ENCODE measurements at places on chromosomes 1 and 21.

GRCh38 chr1:15445390-15446122 is 7.3 kb downstream of the CTRC start:
- DNase-seq, result no peak

DNA sequence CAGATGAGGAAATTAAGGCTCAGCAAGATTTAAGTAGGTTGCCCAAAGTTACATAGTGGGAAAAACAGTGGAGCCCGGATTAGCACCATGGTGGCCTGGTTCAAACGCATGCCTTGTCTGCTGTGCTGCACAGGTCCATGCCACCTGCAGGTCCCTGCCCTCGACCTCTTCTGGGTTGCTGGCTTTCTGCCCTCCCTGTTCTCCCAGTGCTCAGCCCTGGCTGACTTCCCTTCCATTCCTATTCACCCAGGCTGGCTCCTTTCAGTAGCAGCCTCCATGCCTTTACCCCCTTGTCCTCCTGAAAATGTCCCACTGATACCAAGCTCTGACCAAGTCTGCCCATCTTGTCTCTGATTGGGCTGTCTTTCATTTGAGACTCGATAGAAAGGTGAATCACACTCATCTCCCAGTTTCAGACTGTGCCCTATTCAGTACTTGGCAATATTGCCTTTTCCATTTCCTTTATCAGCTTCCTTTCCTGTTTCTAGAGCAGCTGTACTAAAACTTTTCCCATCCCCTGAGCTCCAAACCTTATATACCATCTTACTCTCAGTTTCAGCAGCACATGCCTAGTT is 75.8 kb downstream of the ST3GAL3 start:
- no peak for DNase-seq

DNA sequence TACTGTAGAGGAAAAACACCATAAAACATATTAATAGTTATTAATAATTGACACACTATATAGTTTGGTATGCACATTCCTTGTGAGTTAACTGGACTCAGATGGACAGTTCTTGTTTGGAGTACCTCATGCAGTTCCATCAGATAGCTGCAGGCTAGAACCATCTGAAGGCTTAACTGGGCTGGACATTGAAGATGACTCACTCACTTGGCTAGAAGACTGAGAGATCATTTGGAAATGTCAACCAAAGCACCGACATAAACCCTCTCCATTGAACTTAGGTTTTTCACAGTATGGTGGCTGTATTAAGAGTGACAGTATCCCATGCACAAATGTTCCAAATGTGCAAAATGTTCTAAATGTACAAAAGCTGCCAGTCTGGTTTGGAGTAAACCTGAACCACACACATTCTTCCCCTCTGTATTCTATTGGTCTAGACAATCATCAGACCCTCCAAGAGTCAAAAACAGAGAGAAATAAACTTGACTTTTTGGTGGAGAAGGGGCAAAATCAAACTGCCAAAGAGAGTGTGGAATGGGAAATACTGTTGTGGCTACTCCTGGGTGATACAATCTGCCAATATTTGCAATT is 708.4 kb downstream of the KCNT2 start:
- DNase-seq, result no peak

GRCh38 chr1:41779360-41779759 is 139.4 kb downstream of the HIVEP3 start:
- no peak for DNase-seq

DNA sequence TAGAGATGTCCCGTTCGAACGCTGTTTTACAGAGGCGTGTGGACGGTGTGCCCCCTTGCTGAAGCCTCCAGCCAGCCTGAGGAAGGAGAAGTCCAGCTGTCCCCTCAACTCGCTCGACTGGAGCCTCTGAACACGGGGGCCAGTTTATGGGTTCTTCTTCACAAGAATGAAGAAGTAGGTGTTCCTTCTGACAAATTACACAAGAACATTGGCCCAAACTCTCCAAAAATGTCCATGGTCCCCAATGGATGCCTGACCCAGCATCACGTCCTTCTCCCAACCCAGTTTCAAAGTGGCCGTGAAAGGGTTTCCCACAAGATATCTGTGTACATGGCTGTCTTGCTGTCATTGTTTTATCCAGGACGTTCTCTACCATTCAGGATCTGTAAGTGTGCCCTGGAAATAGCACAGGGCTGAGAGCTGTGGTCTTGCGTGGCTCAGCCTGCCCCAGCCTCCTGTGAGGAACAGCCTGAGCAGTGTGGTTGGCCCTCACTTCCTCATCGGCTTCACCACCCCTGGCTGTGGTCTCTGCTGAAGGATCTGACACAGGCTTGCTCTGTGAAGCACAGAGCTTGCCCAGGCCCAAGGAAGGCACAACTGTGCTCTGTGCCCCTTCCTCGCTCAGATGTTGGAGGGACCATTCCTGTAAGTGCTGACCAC is 1.0 kb upstream of the S100B start:
- no peak for DNase-seq

DNA sequence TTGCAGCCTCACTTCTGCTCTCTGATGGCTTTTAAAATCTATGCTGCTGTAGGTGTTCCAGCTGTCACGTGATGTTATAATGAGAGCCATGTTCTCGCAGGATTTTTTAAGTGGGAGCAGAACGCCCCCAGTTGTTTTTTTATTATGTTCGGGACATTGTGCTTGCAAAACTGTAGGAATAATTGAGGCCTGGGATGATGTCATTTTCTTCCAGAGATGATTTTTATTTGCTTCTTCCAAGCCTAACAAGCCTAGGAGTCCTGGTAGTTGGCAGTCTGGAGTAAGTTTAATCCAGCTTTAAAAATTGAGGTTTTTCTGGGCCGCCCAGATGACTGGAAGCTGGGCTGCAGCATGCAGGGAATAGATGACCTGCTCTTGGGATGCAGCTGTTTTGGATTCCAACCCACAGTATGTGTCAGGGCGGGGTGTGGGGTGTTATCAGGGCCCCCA is 34.6 kb upstream of the CHIT1 start:
- no peak for DNase-seq

GRCh38 chr1:14143777-14144176 is 443.8 kb downstream of the PRDM2 start:
- DNase-seq, result no peak

GRCh38 chr1:10378081-10378841 is 20.6 kb upstream of the PGD start:
- no peak for DNase-seq

DNA sequence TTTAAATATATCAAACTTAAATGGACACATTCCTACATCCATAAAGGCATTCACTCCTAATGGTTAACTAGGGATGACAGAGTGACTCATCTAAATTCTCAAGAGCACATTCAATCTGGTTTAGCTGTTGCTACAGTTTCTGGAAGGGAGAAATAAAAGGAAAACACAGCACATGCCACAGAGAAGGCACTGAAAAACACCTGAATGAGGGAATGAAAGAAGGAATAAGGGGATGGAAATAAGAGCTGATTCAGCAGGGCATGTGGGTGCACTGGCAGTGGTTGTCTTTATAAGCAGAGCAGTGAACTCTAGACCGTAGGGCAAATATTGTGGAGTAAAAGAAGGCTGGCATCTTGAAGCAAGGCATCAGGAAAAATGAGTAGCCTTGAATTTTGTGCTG is 79.3 kb downstream of the LHX4 start:
- no peak for DNase-seq

GRCh38 chr1:173508541-173508940 is 31.4 kb downstream of the PRDX6 start:
- DNase-seq, result no peak

DNA sequence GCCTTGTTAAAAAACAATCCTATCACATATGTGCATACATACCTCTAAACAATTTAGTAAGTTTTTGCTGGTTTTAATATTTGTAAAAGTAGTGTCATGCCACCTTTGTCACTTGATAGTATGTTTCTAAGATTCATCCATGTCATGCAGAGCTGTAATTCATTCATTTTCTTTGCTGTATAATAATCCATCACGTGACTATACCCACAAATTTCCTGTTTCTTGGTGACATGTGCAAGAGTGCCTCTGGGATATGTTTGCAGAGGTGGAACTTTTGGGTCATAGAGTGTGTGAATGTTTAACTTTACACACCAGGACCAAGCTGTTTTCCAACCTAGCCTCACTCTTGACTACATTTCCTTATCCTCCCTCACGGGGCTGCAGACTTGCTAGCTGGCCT is 62.9 kb downstream of the ZSCAN20 start:
- DNase-seq, result no peak

DNA sequence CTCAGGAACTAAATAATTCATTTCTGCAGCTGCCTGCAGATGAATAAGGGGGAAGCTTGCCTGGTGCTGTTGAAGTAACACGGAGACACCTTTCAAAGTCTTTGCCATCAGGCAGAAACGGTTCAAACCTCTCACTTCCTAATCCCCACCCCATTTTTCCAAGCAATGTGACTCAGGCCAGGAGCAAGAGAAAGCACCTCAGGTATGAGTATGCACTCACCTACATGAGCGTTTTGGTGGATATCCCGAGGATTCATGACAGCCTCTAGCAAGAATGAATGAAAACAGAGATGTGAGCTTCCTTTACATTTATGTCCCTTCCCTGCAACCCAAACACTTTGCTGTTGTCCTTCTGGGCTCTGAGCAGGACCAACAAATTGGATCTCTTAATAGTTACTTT is 63.4 kb upstream of the LAX1 start:
- no peak for DNase-seq

GRCh38 chr1:201378804-201379203 is 1.3 kb upstream of the TNNT2 start:
- no peak for DNase-seq

- no peak for DNase-seq
Measured at GRCh38 chr1:40701684-40702083, 10.2 kb downstream of the NFYC start.

DNA sequence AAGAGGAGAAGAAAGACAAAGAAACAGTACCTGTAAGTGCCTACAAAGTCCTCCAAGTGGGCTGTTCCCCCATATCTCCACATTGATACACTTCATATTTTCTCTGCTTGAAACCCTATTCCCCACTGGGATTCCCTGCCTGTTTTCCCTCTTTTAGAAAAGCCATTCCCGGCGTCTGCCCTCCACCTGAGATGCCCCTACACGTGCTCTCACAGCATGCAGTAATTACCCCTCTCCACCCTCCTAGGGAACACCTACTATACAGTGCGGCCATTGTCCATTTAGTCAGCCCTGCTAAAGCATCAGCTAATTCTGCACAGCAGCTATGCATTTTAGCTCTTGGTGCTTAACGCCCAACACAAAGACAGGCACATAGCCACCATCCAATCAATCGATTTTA is 135.7 kb upstream of the TIAM1 start:
- DNase-seq, result no peak

GRCh38 chr1:65265651-65266351 is 43.5 kb upstream of the DNAJC6 start:
- no peak for DNase-seq

GRCh38 chr1:221758455-221758854 is 16.6 kb upstream of the DUSP10 start:
- DNase-seq, result no peak

DNA sequence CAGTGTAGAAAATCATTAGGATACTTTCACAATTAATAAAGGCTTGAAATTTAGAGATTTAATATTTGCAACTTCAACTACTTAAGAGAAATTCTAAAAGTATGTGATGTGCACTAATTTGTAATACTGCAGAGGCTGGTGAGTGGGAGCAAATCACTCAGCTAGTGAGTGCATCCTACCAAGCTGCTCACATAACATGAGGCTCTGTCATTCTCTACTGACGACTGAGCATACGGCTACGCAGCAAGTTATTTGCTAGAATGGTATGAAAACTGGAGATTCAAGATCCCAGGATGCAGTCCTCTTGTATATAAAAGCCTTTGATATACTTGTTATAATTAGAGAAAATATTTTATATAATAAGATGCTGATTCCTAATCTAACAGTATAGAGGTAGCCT is 90.1 kb downstream of the ATP1B1 start:
- no peak for DNase-seq

GRCh38 chr1:3896396-3897000 is 3.6 kb downstream of the C1orf174 start:
- no peak for DNase-seq

DNA sequence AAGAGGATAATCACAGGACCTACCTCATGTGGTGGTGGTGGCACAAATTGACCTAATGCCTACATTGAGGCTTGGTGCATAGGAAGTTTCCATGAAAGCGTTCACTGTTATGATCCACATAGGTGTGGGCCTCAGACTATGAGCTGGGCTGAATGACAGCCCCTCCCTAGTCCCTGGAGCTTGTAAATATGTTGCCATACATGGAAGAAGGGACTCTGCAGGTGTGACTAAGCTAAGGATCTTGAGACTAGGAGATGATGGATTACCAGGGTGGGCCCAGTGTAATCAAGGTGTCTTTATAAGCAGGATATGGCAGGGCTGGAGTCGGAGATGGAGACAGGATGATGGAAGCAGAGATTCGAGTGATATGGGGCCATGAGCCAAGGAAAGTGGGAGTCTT is 31.0 kb upstream of the KCNE1 start:
- no peak for DNase-seq

GRCh38 chr1:174768516-174768915 is 231.2 kb upstream of the CACYBP start:
- DNase-seq, result no peak

DNA sequence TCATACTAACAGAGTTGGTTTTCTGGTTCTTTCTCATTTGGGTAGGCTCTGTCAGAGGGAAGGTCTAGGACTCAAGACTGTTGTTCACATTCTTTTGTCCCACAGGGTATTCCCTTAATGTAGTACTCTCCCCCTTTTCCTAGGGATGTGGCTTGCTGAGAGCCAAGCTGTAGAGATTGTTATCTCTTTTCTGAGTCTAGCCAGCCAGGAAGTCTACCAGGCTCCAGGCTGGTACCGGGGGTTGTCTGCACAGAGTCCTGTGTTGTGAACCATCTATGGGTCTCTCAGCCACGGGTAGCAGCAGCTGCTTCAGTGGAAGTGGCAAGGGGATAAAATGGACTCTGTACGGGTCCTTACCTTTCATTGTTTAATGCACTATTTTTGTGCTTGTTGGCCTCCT is 226.4 kb downstream of the LBR start:
- no peak for DNase-seq

- no peak for DNase-seq
Measured at GRCh38 chr1:210231846-210232510, 618 bp upstream of the SERTAD4 start.

GRCh38 chr21:34974162-34974981 is 74.7 kb downstream of the RUNX1 start:
- no peak for DNase-seq

DNA sequence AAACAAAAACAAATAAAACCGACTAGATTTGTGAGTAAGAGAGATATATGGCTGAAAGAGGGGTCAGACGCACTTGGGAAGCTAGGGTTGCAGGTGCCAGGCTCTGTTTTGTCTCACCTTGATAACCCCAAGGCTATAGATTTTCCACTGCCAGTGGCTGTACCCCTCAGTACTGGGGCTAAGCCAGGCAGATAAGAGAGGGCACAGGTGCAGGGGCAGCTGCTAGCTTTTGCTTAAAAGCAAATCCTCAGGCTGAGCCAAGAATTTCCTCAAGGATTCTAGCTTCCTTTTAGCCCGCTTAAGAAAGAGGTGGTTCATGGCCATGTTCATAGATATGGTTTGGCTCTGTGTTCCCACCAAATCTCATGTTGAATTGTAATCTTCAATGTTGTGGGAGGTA is 57.9 kb downstream of the OVGP1 start:
- no peak for DNase-seq

GRCh38 chr1:63916485-63917360 is 142.9 kb downstream of the ROR1 start:
- DNase-seq, result no peak

Measured in NCI-H524 treated with DMSO at 0.1 percent for 48 hours (cell line).